ENCODE measurements at places on chromosomes 6 and 20. TPM values are rescaled to one million over a fixed set of nuclear protein-coding genes. Genes with fewer than 3 reads are reported as not detected.

The SLC22A23 gene
- 161 TPM for total RNA-seq

The DEFB118 gene
- not detected for total RNA-seq

DNA sequence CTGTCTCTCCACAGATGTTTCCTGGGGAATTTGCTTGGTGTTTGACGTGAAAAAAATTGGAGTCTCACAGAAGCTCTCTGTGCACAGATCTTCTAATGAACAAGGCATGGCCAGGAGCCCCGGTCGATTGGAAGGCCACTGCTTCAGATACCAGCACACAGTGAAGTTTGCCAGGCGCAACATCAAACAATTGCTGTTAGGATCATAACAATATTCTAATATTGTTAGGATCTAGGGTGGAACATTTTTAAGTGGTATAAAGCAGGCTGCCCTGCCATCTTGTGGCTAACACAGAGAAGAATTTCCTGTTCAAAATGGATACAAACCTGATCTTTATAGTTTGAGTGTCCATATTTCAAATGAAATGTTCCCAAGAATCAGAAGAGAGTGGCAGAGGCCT, 64.1 kb downstream of the C6orf118 start:
- DNase-seq: no peak

- DNase-seq: peak; percentile 53
Measured at GRCh38 chr20:45337367-45338120, 10.7 kb downstream of the SDC4 start.

DNA sequence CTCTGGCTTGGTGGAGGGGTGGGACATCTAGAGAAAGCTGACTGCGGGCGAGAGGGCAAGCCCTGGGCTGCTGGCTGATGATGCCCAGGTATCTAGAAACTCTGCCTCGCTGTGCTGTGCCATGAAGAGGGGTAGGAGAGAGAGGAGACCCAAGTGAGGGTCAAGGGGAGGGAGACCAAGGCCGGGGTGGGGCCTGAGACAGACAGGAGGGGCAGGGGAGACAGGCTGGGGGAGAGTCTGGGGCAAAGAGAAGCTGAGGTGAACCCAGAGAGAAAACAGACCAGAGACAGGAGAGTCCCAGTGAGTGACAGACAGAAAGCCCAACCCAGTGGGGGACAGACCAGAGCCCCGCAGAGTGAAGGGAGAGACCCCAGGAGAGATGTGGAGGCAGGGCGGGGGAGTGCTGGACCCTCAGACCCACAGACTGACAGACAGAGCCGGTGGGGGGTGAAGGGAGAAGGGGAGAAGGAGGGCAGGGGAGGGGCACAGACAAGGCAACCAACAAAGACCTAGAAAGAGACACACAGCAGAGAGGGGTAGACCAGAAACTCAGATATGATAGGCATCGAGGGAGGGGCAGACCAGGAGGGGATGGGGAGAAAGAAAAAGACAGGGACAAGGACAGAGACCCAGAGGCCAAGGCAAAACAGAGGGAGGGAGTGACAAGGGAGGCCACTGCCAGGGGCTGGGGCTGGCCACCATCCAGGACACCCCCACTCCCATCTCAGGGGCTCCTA, 5.9 kb downstream of the TEAD3 start:
- no peak for DNase-seq

DNA sequence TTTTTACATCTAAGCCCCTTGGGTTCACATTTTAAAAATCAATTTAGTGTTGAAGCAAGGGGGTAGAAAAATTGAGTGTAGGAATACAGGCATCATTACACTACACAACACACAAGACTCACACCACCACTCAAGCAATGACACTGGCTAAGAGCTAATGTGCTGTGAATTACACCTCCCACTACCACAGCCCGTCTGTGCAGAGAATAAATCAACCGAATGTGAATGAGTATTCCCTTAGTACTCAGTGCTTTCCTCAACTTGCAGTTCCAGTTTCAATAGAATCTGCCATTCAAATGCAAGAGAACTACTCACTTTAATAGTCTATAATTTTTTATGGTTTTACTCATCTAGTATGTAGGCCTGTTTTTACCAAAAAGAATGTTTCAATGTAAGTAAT, 114.4 kb downstream of the PDSS2 start:
- no peak for DNase-seq

DNA sequence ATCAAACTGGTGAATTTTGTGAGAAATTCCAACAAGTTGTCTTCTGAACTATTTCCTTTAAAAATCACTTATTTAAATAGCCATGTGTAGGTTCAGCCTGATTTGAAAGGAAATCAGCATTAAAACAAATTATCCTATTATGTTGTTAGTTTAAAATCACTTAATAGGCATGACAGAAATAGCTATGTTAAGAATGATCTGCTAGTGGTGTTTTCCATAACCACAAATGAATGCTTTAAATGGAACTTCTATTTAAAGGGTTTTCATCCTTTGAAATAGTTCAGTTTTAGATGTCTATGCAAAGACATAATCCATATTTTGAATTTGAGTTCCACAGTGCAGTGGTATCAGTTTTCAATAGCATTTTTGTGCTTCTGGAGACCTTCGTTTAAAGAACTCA, 120.1 kb downstream of the PLEKHG1 start:
- no peak for DNase-seq

DNA sequence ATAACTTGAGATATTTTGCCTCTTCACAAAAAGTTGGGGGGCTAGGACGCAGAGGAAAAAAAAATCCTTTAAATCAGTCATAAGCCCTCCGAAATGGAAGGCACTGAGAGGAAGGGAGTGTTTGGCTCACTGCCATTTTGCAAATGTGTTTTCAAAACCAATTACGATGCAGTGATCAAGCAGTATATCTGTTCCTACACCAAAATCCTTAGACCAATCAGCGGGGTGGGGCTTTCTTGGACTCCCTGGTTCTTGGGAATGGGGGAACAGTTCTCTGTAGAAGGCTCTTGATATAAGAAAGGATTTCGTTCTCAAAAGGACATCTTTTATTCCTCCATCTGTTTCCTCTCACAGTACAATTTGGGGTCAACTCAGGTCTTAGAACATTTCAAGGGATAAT, 478.6 kb upstream of the JARID2 start:
- no peak for DNase-seq

GRCh38 chr6:14079971-14080370, 37.6 kb upstream of the CD83 start:
- no peak for DNase-seq

GRCh38 chr6:142331075-142331551, 29.3 kb downstream of the ADGRG6 start:
- DNase-seq: no peak

DNA sequence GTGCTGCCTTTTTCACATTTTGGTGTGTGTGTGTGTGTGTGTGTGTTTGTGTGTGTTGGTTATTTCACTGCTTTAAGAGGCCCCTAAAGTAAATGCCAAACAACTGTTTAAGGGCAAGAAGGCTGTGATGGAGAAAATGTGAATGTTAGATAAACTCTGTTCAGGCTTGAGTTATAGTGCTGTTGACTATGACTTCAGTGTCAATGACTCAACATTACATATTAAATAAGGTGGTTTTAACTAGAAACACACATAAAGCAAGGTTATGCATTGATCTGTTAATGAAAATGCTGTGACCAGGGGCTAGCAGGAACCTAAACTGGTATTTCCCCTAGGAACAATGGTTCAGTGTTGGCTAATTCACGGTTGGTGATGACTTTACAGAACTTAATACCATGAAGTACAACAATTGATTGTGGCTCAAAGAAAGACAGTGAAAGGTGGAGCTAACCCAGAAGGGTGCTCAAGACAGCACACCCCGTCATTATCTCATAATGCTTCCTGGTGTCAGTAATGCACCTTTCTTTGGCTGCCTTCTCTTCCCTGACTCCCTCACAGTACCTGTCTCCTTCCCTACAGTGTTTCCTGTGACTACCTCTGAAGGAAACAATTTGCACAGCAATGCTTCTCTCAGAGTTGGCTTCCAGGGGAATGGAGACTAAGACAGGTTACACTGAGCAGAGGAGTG, 116.1 kb downstream of the RIN2 start:
- DNase-seq: no peak

DNA sequence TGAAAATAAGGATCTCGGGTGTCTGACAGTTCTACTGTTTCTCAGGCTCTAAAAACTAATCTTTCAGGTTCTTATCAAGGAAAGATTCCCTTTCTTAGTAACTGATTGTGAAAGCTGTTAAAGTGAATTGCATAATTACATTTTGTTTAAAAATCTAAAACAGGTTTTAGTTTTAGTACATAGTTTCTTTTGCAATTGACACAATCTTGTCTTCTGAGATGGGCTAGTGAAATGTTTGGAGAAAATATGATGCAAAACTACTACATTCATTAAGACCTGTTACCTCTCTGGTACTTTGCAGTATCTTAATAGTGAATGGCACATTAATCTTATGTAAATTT, 298.4 kb downstream of the UTRN start:
- DNase-seq: no peak

DNA sequence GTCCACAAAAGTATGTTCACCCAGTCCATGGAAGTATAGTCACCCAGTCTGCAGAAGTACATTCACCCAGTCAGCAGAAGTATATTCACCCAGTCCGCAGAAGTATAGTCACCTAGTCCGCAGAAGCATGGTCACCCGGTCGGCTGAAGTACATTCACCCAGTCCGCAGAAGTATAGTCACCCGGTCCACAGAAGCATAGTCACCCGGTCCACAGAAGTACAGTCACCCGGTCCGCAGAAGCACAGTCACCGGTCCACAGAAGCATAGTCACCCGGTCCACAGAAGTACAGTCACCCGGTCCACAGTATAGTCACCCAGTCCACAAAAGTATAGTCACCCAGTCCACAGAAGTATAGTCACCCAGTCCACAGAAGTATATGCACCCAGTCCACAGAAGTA, 8.8 kb downstream of the TCFL5 start:
- DNase-seq: no peak

GRCh38 chr6:22008248-22008836, 288.5 kb downstream of the PRL start:
- no peak for DNase-seq

DNA sequence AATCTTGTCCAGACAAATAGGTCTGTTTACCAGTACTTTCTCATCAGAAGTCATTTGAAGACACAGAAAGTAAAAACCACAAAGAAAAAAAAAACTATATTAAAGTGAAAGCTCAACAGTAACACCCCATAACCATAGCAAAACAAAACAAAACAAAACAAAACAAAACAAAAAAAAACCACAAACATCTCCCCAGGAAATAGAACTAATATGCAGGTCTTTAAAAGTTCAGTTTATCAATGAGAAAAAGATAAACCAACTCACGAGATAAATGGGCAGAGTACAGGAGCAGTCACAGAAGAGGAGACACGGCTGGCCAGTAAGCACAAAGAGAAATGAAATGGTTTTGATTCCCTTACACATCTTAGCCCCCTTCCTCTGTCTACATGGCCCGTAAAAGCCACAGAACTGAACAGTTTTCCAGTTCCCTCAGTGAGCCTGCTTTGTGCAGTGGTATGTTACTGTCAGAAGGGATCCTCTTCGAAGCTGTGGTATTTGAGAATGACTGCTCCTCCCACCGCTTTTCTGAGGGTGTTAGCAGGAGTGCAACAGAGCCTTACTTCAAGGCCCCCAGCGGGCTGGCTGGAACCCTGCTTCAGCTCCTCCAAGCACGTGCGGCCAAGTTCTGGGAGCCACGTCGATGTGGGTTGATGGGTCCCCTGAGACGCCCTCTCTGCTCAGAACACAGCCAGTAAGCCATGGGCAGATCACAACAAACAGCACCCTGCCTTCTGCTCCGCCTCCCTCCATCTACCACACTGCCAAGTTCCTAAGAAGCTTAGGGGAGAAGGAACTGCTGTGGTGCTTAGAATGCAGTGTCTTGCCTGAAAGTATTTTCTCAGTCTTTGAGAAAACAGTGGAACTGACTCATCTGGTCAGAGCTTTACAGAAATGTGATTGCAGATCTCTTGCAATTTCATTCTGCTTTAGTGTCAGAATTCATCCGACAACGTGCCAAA, 14.0 kb downstream of the UST start:
- peak; percentile 51 for DNase-seq

DNA sequence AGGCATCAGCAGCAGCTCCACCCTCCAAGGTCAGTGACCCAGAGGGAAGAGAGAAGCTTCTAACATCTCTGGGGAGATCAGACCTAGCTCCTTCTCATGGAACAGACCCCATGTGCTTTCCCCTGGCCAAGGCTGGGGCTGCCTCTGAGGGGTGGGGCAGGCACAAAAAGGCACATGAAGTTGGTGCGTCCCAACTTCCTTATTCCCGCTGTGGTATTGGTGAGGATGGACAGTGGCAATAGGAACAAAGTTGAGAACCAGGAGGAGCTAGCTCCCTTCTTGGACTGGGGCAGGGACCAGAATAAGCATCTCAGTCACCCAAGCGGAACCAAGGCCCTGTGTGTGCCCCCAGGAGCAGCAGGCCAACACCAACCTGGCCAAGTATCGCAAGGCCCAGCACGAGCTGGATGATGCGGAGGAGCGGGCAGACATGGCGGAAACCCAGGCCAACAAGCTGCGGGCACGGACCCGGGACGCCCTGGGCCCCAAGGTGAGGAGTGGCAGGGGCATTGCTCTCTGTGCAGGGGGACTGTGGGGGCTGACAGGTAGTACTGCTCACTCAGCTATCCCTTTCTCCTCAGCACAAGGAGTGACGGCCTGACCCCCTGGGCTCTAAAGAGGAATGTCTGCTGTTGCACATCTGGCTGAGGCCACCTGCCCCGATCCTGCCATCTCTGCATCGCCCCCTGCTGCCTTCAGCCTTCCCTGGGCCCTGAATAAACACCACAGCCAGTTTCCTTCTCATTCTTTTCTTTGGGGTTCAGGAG, 46.1 kb downstream of the MYH7B start:
- no peak for DNase-seq

- no peak for DNase-seq
Measured at GRCh38 chr6:5249451-5250122, 11.2 kb downstream of the LYRM4 start.

DNA sequence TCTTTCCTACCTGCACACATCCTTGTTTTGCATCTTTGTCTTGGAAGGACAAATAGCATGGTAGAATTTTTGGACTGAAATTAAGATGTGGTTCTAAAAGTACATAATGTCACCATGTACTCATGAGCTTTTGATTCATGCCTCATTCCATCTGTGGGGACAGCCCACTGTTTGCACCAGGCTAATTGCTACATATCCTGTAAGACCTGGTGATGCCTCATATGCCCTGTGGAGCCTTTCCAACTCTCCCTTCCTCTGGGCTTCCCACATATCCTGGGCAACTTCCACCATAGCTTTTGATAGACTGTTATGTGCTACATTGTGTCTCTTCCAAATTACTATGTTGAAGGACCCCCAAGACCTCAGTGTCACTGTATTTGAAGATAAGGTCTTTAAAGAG, 213.6 kb upstream of the PREP start:
- DNase-seq: no peak

- no peak for DNase-seq
Measured at GRCh38 chr20:41392871-41393704, 26.5 kb upstream of the EMILIN3 start.

- no peak for DNase-seq
Measured at GRCh38 chr6:108869876-108870275, 21.7 kb downstream of the ARMC2 start.

- no peak for DNase-seq
Measured at GRCh38 chr6:136383268-136383937, 93.8 kb upstream of the BCLAF1 start.

DNA sequence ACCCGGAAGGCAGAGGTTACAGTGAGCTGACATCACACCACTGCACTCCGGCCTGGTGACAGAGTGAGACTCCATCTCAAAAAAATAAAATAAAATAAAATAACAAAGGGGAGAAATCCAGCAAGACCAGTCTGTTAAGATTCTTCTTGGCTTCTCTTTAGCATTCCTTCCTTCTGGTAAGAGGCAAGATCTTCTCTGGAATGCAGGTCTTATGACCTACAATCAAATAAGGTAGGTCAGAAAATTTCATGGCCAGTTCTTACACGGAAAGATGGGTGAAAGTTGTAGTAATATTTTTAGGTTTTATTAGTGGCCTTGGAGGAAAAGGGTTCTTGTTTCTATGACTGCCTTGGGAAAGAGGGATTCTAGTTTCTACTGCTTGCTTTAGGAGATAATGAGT, 180.9 kb downstream of the FUT9 start:
- DNase-seq: no peak

Measured in transverse colon (tissue), 4 donors.